ENCODE measurements at places on chromosomes 12 and 14.

GRCh38 chr12:99232324-99232723, 415.2 kb upstream of the GARIN6 start:
- DNase-seq: no peak

GRCh38 chr14:37625597-37626595, 30.5 kb downstream of the TTC6 start:
- DNase-seq: no peak

- DNase-seq: no peak
Observed at GRCh38 chr12:118358612-118359540, 13.8 kb downstream of the TAOK3 start.

- no peak for DNase-seq
Observed at GRCh38 chr12:108468196-108468968, 46.7 kb upstream of the FICD start.

DNA sequence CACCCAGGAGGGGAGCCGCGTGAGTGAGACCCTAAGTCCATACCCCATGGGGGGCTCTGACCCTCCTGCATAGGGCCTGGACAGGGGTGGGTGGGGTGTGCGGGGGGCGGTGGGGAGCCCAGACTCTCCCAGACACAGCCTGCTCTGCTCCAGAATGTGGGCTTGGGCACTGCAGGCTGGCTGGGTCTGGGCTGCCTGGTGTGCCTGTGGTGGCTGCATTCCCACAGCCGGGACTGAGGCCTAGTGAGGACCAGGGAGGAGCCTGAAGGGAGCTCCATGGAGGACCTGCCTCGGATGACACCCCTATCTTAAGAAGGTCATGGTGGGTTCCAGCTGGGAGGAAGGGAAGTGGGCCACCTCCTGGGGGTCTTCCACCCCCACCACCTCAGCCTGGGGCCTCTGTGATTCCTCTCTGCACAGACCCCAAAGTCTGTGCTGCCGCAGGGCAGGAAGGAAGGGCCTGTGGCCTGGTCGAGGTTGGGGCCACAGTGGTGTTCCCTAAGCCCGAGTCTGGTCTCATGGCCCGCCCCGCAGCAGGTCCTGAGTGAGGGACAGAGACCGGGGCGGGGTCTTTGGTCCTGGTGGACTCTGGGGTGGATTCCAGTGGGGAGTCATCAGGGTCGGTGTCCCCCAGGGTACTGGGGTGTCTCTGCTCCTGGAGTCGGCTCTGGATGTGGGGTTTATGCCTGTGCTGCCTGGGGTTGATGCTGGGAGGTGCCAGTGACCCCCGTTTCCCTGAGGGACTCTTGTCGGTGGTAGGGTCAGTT, 392.3 kb downstream of the TMEM121 start:
- DNase-seq: no peak

- DNase-seq: no peak
Observed at GRCh38 chr12:87870493-87871460, 158.4 kb downstream of the C12orf50 start.
